Activated CD4-positive, alpha-beta T cell treated with anti-CD3 and anti-CD28 coated beads for 4 hours (primary cell): ENCODE measurements at places on chromosomes 3 and 15.

DNA sequence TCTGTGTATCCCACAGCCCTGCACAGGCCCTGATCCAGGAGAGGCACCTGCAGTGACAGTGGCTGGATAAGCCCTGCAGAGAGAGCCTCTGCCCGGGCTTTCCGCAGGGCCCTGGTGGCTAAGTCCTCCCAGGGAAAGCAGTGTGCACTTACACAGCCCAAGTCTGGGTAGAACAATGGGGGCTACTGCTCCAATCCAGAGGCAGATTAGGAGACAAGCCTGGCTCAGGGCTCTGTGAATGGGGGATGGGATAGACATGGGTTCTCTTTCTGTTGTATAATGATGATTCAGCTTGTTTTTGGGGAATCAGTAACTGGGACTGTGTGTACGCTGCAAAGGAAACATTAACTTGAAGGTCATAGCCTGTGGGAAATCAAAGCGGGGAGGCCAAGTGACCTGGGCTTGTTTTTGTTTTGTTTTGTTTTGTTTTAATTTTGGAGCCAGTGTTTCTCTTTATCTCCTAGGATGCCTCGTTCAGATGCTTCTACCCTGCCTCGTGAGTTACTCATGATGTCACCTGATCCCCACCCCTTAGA, 4.1 kb upstream of the ALDH1L1 start:
- DNase-seq: no peak

- no peak for DNase-seq
Observed at GRCh38 chr15:45921376-45921775, 286.5 kb downstream of the SQOR start.

DNA sequence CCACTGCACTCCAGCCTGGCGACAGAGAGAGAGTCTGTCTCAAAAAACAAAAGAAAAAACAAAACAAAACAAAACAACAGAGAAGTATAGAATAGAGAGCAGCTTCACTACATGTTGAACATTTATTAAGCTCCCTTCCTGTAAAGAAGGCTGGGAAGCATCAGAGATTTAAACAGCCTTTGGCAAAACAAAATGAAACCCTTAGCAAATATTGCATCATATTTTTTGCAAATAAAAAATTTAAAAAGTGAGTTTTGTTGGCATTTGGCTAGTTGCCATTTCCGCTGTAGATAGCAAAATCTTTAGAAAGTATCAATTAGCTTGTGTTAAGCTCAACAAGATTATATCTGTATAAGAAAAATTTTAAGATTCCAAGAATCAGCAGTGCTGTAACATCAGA, 151.2 kb downstream of the SERPINI1 start:
- no peak for DNase-seq

GRCh38 chr15:80160570-80161156, 7.9 kb downstream of the FAH start:
- DNase-seq: no peak

- DNase-seq: no peak
Observed at GRCh38 chr3:121481106-121481880, 64.5 kb downstream of the POLQ start.

DNA sequence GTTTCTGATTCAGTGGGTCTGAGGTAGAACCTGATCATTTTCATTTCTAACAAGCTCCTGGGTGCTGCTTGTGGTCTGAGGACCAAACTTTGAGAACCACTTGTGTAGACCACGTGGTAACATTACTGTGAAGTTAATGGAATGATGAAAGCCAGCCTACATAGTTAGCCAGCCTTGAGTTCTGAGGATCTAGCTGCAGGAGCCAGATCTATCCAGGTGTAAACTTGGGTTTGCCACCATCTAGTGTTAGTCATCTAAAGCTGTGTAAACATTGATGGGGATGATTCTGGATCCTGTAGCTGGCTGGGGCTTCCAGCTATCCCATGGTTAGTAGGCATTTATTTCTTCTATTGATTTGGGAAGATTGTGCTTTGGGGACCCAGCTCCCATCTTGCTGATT, 170.0 kb downstream of the TMEM108 start:
- no peak for DNase-seq

DNA sequence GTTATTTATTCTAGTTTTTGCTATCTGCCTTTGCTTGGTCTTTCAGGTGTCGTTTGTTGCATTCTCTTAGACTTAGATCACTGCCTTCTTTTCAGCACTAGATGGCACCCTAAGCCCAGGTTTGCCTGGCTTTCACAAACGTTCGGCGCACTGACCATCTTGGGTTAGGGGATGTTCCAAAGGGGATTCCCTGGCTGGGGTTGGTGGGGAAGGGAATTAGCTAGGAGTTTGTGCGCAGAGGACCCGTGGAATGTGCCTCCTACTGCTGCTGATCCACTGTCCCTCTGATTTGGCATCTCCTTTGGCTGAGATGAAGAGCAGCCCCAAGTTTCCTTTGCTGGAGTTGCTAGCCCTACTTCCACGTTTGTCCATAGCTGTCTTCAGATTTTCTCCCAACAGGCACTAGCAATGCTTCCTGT, 33.9 kb downstream of the PFN2 start:
- peak; percentile 40 for DNase-seq

DNA sequence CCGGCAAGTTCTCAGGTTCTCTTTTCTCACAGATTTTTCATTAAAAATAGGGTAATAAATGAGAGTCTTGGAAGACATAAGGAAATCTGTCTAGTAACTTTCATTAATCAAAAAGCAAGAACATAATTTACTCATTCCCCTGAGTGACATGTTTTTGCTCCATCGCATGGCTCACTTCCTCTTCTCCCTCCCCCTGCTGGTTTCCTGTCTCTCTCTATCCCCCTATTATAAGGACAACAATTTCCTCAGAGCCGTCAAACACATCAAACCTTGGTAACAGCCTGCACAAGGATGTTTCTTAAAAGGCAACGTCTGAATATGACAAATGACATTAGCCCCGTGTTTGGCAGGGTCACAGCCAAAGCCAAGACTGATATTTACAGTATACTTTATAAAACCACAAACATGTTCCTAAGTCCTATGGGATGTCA, 1149.6 kb downstream of the IGSF11 start:
- no peak for DNase-seq

GRCh38 chr15:96047255-96047931, 283.1 kb upstream of the NR2F2 start:
- DNase-seq: no peak

- DNase-seq: no peak
Observed at GRCh38 chr15:100898661-100899462, 19.2 kb downstream of the ALDH1A3 start.

GRCh38 chr3:49883998-49884397, 14.3 kb upstream of the CAMKV start:
- no peak for DNase-seq

DNA sequence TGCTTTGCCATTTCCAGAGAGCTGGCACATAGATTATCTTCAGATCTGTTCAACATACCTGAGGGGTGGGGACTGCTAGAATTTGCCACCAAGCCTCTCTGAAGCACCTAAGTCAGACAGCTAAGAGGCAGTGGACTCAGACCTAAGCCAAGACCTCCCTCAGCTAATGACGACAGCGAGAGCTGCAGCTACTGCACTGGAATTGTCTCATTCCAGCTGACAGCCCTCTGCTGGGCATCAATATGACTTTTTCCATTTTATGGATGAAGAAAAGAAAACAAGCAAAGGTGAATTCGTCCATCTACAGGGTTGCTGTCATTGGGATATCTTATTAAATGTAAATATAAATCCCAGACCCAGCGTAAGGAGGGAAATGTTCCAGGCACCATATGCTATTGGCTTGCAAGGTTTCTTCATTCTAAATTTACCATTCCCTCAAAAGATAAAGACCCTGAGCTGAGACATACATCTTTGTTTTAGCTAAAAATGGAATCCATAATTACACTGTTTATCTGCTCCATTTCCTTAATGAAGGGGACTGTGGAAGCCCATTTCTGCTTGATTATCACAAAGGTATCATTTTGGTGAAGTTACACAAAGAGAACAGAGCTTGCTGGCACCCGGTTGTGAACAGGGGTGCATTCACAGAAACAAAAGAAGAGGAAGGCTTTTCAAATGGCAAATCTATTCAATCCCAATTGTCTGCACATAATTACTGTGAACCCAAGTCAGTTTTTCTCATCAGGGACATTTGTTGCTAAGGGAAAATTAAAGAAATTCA, 85.5 kb upstream of the LRTM1 start:
- DNase-seq: no peak

DNA sequence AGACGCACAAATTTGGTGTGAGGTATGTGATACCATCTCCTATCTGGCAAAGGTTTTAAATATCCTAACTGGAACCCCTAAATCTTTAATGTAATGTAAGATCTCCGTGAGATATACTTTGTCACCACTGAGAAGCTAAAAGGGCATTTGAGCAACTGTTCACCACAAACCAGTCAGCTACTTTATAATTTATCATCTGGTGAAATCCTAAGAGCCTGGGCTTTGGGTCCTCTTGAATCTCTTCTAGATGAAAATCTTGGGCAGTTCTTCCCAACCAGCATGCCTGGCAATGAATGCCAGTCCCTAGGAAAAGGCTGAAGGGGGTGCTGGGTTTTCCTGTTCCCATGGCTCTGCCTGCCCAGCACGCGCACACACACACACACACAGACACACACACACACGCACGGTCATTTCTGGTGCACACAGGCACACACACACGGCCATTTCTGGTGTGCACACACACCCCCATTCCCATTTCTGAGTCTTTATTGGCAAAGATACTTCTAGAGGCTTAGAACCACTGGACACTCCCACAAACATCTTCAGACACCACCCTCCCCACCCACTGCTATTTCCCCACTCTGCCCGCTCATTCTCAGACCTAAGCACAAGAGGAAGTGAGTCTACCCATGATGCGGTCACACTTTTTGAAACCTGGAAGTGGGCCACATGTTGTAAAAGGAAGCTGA, 72.6 kb downstream of the MYO1E start:
- peak; percentile 61 for DNase-seq

GRCh38 chr3:9087831-9088413, 124.7 kb upstream of the RAD18 start:
- no peak for DNase-seq

- no peak for DNase-seq
Observed at GRCh38 chr3:42025370-42026138, 63.7 kb upstream of the ULK4 start.

- no peak for DNase-seq
Observed at GRCh38 chr3:191750618-191751017, 289.7 kb downstream of the PYDC2 start.

DNA sequence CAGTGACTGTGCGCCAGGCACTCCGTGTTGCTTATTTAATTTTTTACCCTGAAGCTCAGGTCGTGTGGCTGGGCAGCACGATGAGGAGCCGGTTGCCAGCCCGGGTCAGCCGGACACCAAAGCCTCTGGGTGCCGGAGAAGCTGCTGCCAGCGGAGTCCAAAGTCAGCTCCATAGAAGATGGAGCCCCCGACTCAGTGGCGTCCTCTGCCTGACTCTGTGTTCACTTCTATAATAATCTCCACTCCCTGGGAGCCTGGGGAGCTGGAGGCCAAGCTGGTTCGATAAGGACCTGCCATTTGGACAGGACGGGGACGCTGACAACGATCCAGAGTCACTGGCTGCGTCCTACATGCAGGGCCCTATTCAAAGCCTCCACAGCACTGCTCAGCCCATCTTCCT, 78.6 kb downstream of the VGLL4 start:
- DNase-seq: no peak

DNA sequence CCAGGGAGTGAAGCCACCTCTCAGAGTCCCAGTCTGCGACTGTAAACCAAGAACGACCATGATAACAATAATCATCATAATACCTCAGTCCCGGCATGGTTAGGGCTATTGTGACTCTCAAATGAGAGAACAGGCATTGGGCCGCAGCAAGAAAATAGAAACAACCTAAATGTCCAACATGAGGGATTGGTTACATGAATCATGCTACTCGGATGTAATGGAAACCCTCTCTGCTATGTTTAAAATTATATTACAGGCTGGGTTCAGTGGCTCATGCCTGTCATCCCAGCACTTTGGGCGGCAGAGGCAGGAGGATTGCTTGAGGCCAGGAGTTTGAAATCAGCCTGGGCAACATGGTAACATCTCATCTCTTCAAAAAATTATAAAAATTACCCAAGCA, 2.8 kb downstream of the CPN2 start:
- no peak for DNase-seq
